ENCODE measurements at places on chromosomes 7 and 10.

DNA sequence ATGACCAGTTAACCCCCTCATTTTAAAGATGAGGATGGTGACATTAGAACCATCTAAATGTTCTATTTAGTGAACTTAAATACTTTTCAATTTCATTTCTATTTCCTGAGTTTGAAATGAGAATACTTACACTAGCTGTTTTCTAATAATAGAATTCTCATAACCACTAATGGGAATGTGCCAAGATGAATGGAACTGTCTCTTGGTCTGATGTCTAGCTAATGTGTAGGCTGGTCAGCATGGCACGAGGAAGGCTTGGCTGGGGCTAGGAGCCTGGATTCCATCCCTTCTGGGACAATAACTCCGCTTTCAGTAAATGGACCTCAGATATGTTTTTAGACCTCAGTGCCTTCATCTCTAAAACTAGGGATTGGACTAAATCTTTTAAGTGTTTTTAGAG is 185.8 kb upstream of the NRP1 start:
- no peak for DNase-seq

DNA sequence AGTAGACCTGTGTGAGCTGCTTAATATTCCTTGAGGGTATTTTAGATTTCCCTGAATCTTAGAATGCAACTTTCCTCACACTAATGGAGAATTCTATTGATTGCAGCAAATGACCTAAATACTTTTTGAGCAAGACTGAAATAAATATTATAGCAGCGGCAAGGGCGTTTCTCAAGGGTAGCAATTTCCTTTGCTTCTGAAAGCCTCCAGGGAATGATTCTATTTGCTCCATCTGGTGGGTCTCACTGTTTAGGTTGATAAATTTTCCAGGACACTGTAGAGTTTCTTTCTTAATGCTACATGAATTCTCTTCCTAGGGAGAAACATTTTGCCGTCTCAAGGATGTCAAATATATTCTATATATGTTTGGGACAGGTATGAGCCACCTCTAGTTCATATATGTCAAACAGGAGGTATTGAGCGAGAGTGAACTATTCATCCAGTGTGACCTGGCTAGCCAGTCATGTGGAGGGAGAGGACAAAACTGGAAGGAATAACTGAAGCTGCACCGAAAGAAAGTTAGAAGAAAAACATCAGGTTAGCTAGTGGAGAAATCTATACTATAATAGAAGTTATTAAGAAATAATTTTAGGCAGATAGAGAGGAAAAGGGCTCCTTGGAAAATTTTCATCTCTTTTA is 57.9 kb upstream of the FZD8 start:
- DNase-seq = no peak

GRCh38 chr10:102949916-102950315 is 31.8 kb downstream of the CNNM2 start:
- no peak for DNase-seq

- DNase-seq = no peak
These were observed 114.6 kb downstream of the EPC1 start for GRCh38 chr10:32232378-32232777.

DNA sequence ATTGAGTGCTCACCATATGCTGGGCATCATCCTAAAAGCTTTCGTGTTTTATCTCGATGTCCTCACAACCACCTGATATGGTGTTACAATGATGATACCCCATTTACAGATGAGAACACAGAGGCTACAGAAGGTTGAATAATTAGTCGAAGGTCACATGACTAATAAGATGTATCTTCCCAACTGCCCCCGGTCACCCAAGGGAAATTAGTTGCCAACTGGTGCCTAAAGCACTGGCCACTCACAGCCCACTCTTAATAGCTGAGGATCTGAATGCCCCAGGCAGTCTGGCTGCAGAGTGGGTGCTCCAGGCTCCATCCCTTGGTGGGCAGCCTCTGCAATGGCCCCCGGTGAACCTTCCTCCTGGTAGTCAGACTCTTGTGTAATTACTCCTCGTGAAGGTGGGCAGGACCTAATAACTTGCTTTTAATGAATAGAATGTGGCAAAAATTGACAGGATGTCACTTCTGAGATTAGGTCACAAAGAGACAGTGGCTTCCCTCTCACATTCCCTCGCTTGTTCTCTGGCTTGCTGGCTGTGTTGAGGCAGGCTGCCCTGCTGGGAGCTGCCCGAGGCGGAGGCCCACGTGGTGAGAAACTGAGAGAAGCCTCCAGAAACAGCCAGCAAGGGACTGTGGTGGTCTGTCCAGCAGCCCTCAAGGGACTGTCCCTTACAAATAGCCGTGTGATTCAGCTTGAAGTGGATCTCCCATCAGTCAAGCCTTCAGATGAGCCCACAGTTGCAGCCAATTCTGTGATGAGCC is 109.4 kb downstream of the ARHGAP22 start:
- DNase-seq = no peak

- DNase-seq = no peak
These were observed 22.8 kb downstream of the FAM241B start for GRCh38 chr10:69652857-69653199.

GRCh38 chr7:71236230-71237105 is 104.5 kb downstream of the GALNT17 start:
- no peak for DNase-seq

All from HS-27A (cell line).